ENCODE measurements at places on chromosomes 16 and 17.
A peak's percentile ranks its signal among the peaks of the same experiment; 100 is the strongest.

DNA sequence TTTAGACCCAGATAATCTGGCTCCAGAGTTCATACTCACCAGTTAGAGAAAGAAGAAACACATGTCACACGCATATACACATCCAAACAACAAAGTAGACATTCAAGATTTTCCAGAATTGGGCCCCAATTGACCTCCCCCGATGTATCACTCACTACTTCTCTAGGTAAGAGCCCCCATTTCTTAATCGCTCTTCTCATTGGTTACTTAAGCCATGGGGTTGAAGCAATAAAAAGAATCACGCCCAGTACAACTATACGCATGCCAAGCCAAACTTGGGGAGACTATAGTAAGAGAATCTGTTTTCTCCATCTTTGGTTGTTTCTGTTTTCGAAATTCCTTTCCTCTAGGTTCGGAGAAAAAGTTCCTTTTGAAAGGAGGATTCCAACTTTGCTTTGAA lies 565 bp downstream of the DDX52 start:
- no peak for DNase-seq

DNA sequence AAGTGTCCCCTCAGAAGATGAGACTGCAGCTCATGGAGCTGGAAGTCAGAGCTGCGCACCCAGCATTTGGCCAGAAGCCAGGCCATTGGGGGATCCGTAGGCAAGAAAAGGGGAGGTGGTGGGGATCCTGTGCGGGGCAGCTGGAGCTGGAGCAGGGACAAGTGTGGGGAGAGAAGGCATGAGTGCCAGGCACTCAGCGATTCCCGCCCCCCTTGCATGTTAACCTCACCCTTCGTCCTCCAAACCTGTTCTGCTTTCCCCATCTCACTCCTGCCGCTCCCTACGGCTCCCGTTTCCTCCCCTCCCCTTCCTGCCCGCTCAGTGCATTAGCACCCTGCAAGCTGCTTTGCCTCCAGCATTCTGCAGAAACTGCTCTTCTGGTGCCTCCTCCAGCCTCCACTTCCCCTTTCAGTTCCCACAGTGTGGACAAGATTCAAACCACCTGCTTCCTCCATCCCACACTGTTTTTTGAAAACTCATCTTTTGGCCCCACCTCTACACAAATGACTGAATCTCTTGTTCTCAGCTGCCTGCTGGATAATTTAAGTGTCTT lies 5.6 kb downstream of the ALOX15 start:
- no peak for DNase-seq

DNA sequence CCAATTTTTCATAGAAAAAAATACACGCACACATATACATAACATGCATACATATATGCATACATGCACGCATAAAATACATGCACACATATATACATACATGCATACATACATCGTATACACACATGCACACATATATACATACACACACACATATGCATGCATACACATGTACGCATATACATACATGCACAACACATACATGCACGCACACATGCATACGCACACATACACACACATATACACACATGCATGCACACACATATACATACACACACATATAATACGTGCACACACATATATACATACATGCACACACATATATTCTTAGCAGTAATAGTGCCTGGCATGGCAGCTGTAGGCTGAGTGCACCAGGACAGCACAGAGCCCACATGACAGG lies 24.9 kb downstream of the USP36 start:
- DNase-seq, result no peak

GRCh38 chr17:9886141-9886930 lies 18.7 kb downstream of the RCVRN start:
- no peak for DNase-seq

DNA sequence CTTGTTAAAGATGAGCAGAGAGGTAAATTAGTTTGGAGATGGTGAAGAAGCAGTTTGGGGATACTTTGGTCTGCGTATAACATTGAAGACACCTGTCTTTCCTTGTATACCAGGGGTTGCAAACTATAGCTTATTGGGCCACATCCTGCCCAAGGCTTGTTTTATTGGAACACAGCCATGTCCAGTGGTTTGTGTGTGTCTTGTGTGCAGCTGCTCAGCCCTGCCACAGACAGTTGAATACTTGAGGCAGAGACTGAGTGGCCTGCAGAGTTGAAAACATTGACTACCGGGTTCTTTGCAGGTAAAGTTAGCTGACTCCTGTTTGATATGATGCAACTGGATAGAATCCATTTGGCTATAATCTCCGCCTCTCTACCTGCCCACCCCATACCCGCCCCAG lies 224.4 kb downstream of the PRKCA start:
- DNase-seq, result no peak

- no peak for DNase-seq
Observed at GRCh38 chr16:11289202-11289601, 8.1 kb upstream of the PRM1 start.

GRCh38 chr17:4796552-4796920 lies 572 bp downstream of the PSMB6 start:
- no peak for DNase-seq

GRCh38 chr17:30323262-30323894 lies 10.5 kb downstream of the TMIGD1 start:
- DNase-seq, result peak; percentile 55

DNA sequence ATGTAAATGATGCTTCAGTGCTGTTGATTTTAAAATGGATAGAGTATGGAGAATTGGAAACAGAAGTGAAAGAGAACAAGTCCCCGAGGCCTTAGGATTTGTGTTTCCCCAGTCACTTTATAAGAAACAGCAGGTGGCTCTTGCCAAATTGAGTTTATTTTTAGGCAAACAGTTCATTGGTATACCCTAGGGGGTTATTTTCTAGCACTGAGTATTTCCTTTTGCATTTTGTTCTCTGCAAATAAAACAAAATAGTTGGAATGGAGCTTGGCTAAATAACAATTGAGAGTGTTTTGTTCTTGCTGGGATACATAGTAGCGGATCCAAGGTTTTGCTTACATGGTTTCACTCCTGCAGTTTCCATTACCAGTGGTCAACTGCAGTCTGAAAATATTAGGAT lies 591.1 kb upstream of the C16orf82 start:
- DNase-seq, result no peak

- DNase-seq, result no peak
Observed at GRCh38 chr16:80459331-80459777, 81.4 kb upstream of the DYNLRB2 start.

DNA sequence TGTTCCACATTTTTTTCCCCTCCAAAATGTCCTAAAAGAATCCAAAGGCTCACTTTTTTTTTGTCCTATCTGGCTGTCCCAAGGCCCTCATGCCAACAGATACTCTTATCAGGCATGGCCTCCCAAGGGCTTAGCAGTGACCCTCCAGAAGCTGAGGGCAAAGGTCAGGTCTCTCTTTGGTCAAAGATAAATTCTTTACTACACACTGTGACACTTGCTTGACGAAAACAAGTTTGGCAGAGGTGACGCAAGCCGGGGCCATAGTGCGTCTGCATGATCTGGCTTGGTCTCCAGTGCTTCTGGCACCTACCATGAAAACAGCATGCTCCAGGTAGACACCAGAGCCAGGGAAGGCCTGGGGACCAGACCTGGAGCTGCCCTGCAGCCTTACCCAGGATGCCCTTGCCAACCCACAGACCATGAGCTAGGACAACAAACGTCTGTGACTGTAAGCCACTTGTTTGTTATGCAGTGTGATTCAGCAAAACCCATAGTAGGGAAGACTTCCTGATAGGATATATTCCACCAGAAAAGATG lies 48.5 kb upstream of the IRF8 start:
- no peak for DNase-seq

DNA sequence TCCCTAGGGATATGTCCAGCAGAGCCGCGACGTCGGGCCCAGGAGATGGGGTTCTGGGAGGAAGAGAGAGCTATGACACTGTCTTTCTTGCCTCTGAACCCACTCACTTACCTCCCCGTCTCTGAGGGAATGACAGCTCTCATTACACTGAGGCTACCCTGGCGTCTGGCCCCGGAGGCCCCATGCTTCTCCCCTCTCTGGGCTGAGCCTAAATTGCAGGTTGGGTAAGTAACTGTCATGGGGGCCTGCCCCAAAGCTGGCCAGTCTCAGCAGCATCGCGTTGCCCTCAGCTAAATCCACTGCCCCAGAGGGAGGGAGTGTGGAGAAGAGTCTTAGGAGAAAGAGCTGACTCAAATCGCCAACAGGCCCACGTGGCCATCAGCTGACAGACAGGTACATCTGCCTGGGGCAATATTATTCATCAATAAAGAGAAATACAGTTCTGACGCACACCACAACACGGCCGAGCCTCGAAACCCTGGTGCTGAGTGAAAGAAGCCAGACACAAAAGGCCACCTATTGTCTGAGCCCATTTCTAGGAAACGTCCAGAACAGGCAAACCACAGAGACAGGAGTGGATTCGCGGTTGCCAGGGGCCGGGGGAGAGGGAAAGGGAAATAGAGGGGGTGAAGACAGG lies 156.4 kb downstream of the C16orf95 start:
- DNase-seq, result no peak

GRCh38 chr17:82435103-82435502 lies 15.4 kb downstream of the CYBC1 start:
- DNase-seq, result no peak

DNA sequence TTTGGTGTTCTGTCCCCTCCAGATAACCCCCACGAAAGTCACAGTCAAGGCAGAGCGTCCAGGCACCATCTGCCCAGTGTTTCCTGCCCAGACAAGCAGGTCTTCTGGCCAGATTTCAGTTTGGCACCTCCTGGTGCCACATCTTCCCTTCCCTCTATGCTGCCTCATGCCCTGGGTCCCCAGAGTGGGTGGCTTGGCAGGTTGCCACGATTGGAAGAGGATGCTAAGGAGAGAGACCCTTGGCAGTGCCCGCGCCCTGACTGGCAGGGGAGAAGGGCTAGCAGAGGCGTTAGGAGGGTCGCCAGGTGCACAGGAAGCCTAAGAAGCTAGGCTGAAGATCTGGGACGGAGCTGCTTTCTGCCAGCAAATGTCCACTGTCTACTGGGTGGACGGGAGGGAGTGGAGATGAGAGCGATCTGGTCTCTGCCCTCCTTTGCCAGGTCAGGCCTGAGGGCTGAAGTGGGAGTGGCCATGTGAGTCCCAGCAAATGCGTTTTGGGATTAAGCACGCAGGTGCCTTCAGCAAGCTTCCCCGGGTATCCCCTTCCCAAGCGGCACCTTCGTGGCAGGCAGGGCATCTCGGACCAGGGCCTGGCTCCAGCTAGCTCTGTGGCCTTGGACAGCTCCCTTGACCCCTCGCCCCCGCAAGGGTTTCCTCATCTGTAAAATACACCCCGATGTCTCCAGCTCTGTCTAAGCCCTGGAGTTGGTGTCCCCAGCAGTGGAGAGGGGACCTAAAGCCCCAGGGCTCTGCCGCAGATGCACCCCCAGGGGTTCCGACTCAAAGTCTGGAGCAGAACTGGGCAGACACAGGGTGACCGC lies 13.4 kb upstream of the CD300A start:
- DNase-seq, result no peak

DNA sequence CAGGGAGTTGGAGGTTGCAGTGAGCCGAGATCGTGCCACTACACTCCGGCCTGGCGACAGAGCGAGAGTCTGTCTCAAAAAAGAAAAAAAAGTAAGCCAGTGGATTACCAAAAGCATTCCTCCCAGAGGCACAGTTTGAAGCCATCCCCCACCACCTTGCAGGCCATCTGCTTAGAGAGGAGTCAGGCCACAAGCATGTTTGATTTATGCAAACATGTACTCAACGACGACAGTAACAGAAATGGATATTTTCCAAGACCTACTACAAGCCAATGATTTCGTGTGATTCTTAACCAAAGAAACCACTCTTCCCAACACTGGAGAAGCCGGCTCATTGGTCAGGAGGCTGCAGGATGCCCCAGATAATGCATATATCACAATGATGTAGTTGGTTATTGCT lies 34.8 kb downstream of the MYH13 start:
- no peak for DNase-seq

GRCh38 chr16:82464187-82464586 lies 162.6 kb upstream of the CDH13 start:
- DNase-seq, result no peak

- no peak for DNase-seq
Observed at GRCh38 chr16:64990101-64990500, 131.8 kb downstream of the CDH11 start.

DNA sequence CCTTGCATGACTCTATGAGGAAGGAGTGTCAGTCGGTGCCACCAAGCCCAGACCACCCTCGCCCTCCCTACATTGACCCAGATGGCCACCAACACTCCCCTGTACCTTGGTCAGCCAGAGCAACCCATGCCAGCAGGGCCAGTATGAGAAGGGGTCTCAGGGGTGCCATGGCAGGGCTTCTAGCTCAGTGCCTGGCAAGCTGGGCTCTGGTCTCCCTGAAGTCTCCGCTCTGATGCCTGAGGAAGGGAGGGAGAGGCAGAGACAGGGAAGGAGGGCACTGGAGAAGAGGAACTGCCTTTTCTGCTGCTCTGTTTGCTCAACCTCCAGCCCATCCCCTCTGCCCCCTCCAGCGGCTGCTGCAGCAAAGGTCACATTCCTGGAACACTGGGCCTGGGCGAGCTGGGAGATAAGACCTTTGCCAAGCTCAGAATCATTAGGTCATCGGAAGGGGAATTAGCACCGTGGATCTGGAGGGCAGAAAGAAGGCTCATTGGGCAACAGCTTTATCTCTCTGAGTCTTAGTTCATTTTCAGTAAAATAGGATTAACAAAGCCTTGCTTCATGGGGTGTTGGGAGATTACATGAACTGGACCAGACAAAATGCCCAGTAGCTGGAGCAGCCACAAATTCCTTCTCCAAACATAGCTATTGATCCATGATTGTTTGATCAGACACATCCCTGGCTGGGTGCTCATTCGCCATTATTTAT lies at the start of gene VTN:
TSS of gene VTN (minus strand) at position 273 of the 709 bp plus-strand sequence. CDS start at position 169, 104 bp downstream.
- no peak for DNase-seq

GRCh38 chr16:58413359-58413758 lies 21.1 kb downstream of the GINS3 start:
- no peak for DNase-seq

GRCh38 chr17:49670641-49671040 lies 7.3 kb downstream of the SPOP start:
- DNase-seq, result no peak

- no peak for DNase-seq
Observed at GRCh38 chr17:4810696-4811290, 3.8 kb downstream of the PLD2 start.

DNA sequence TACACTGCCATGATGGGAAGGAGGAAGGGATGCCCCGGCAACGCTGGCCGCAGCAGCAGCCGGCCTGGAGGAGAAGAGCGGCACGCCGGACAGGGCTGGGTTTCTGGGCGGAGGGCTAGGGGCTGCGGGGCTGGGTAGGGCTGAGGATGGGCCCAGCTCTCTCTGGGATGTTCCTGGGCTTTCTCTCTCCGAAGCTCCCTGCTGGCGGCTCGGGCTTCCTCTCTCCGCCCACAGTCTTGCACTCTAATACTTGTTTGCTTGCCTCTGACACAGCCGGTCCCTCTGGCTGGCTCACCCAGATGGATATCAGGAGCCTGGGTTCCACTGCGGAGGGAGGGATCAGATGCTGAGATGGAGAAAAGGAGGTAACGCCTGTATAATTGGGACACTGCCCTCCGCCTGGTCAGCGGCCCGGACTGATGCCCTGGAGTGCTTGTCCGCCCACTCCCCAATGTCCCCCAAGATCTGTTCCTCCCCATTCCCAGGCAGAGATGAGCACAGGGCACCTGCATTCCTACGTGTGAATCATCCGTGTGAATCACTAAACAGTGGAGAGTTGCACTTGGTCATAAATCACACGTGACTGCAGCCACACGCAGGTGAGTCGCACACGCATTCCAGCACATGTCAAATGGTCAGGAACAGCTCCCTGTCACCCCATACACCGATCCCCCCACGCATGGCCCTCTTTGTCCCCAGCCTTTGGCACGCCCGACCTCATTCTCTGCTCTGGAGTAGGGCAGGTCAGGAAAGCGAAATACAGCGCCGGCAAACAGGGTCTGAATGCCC lies at the start of gene ALOXE3:
TSS of gene ALOXE3 (minus strand) at position 535 of the 789 bp plus-strand sequence. CDS start at position 11, 524 bp downstream.
- DNase-seq, result peak; percentile 14

GRCh38 chr17:57861790-57862693 lies 12.2 kb upstream of the MRPS23 start:
- no peak for DNase-seq

Measured in activated CD4-positive, alpha-beta T cell treated with anti-CD3 and anti-CD28 coated beads, Interleukin-2, amount 50 U/mL, for 1 hour (primary cell).